ENCODE measurements at places on chromosomes 6 and 20. TPM values are rescaled to one million over a fixed set of nuclear protein-coding genes. Genes with fewer than 3 reads are reported as not detected.

DNA sequence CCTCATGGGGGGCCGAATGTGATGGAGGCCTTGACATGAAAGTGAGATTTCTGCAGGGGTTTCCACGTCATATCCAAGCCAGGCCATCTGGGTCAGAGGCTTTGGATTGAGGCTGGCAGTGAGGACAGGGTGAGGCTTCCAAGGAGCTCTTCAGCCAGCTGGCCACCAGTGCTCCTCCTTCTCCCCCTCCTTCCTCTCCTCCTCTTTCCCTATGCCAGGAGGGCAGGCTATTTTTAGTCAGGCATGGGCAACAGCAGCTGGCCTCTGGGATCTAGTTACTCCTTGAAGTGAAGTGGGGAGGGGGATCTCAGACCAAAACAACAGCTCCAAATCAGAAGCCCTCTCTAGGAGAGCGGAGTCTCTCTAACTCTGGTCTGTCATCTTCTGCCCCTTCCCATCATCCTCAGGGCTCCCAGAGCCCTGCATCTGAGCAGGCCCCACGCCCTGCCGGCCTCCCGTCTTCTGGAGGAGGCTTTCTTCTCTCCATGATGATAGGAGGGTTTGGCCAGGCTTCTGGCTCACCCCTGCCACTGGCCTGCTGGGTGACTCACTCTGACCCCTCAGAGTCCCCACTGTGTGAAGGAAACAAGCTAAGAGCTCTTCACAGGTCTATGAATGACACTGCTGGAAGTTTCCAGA lies 612 bp downstream of the TNNC2 start:
- DNase-seq = no peak

DNA sequence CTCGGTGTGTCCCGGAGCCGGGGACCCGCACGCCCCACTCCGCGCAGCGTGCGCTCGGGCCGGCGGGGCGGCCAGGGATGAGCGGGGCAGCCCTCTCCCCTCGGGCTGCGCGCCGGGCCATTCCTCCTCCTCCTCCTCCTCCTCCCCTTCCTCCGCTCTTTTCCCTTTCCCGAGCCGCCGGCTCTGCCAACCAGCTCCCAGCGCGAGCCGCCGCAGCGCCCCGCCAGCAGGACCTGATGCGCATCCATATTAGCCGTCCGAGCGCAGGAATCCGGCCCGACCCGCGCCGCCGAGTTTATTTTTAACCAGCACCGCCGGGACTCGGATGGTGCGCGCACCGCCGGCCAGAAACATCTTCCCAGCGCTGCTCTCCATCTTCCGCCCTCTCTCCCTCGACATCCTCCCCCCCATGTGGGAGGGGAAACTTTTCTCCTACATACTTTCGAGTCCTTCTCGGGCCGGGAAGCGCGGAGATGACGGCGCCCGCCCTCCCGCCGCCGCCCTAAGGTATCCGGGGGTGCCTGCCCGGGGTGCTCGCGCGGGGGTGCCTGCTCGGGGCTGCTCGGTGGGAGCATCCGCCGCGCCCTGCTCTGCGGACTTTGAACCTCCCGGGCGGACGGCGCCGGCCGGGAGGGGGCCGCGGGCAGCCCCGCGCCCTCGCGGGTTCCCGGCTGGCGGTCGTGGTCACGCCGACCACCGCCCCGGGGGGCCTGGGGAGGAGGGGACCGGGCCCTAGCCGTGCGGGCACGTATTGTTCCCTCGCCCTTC lies 619 bp downstream of the RREB1 start:
- peak; percentile 70 for DNase-seq

The COL19A1 gene
- total RNA-seq = not detected

The TRIM31 gene
- not detected for total RNA-seq

Measured in lung microvascular endothelial cell (primary cell).